Fibroblast of the conjunctiva (primary cell): ENCODE measurements at places on chromosomes 13 and 19.

DNA sequence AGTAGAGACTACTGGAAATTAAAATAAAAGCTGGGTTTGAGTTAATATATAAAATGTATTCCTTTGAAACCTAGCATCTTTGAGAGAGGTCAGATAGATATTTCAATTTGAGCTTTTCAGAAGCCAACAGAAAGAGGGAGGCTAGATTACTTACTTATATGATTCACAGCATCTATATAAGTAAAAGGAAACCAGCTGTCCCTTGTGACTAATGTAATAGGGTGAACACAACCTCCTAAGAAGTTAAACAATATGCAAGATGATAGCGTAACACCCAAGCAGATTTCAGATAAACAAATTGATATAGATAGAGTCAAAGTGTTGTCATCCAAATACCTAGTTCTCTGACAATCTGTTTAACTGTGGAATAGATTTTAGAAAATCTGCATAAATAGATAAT lies 393.5 kb upstream of the GPC6 start:
- no peak for DNase-seq

DNA sequence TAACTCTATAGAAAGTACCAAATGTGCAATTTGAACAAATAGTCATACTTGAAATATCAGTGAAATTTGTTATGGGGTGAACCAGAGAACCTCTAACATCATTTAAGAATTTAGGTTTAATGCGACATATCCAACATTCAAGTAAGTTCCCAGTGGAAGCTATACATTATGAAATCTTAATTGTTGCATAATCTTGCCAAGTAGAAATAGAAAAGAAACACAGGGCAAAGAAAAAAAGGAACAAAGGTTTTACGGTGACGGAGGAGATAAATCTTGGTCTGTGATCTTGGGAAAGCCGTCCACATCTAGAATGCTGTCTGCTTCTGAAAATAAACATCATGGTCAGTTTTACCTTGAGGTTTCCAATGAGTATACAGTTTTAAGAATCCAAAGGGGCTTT lies 445.7 kb downstream of the RFC3 start:
- no peak for DNase-seq

GRCh38 chr13:66745307-66745706 lies 484.8 kb downstream of the PCDH9 start:
- no peak for DNase-seq

DNA sequence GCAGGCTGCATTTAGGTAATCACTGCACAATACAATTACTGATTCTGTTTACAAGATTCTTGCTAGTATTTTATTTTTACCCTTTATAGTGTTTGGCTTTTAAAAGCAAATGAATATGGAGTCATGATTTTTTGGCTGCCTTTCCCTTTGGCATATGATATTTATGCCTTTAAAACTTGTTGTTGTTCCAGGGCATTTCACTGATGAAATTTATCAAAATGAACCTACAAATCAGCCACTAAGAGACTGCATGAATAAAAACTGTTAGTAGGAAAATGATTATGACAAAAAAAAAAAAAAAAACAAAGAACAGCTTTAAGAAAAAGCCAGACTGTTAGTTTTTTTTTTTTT lies 2.6 kb downstream of the CPB2 start:
- no peak for DNase-seq

DNA sequence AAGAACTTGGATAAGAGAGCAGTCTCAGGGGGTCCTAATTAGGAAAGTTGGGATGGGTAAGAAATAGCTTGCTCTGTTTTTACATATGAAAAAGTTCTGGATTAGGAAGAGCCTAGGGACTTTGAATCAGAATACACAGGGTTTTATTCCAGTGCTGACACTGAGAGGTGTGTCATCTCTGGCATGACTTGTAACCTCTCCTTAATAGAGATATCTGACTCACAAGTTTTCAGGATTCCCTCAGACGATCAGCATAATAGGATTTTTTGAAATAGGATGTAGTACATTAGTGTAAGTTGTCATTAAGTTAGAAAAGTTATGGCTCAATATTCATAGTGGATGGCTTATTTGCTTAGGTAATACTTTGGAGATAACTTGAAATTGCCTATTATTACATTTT lies 555.2 kb upstream of the MIR17HG start:
- no peak for DNase-seq

GRCh38 chr19:13077240-13077639 lies 25.4 kb downstream of the LYL1 start:
- no peak for DNase-seq
